ENCODE measurements at places on chromosomes 1 and 21. TPM values are rescaled to one million over a fixed set of nuclear protein-coding genes. Genes with fewer than 3 reads are reported as not detected.

Gene RAB25
- not detected for total RNA-seq

DNA sequence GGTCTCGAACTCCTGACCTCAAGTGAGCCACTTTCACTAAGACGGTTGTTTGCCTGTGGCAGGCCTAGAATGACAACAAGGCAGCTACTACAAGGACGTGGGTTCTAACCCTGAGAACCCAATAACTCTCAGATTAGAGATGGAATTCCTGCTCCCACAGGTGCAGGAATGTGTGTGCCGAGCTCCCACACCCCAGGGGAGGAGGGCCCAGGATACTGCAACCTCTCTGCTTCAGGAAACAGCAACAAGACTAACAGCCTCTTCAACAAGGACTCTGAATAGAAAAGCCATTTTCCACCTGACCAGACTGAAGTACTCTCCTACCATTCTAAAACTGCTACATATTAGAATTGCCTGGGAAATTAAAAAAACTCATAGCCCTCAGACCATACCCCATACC lies 4.9 kb downstream of the LSM10 start:
- DNase-seq, result no peak

DNA sequence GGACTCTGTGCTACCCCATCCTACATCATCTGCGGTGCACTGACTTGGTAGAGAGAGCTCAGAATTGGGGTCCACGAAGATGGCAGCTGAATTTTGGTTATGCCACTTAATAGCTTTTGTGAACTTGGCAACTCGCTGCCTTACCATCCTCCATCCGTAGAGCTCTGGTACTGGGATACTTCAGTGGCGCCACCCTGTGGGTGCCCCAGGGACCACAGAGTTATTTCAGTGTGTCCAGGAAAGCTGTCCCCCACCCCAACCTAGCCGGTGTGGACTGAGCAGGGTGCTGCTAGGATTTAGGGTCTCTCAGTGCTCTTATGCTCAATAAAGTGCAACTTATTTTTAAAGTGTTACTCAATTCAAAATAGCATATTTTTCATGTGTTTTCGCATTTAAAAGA lies 9.0 kb upstream of the USF1 start:
- DNase-seq, result no peak

Gene S100A14
- 0.16 TPM for total RNA-seq

Gene RBP7
- not detected for total RNA-seq
